ENCODE measurements at places on chromosomes 4 and X. TPM values are rescaled to one million over a fixed set of nuclear protein-coding genes. Genes with fewer than 3 reads are reported as not detected.

DNA sequence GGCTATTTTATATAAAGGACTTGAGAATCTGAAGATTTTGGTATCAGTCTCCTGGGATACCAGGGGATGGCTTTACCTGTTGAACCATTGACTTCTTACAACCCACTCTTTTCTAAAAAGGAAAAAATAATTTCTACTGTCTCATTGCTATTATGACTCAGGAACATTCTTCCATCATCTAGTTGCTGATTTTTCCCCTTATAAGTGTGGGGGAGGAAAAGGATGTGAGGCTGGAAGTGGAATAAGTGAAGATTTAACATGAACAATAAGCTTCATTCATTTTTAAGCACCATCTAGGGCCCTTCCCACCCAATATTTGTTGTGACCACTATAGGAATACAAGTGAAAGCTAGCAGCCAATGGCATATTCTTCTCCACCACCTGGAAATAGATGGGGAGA is 10.6 kb upstream of the MND1 start:
- no peak for DNase-seq

- DNase-seq: peak; percentile 80
Observed at GRCh38 chr4:176443117-176443516, 123.4 kb downstream of the SPCS3 start.

DNA sequence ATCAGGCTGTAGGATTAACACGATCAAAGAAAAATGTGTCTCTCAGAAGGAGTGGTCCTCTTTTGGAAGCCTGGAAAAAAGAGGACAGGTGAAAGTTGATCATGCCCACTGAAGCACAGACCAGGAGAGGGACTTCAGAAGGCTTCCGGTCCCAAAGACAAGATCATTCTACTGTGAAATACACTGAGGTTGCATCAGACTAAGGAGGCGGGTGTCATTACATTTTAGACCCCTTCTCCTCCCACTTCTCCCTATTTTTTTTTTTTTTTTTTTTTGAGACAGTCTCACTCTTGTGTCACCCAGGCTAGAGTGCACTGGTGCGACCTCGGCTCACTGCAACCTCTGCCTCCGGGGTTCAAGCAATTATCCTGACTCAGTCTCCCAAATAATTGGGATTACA is 67.5 kb downstream of the RBM47 start:
- DNase-seq: no peak

DNA sequence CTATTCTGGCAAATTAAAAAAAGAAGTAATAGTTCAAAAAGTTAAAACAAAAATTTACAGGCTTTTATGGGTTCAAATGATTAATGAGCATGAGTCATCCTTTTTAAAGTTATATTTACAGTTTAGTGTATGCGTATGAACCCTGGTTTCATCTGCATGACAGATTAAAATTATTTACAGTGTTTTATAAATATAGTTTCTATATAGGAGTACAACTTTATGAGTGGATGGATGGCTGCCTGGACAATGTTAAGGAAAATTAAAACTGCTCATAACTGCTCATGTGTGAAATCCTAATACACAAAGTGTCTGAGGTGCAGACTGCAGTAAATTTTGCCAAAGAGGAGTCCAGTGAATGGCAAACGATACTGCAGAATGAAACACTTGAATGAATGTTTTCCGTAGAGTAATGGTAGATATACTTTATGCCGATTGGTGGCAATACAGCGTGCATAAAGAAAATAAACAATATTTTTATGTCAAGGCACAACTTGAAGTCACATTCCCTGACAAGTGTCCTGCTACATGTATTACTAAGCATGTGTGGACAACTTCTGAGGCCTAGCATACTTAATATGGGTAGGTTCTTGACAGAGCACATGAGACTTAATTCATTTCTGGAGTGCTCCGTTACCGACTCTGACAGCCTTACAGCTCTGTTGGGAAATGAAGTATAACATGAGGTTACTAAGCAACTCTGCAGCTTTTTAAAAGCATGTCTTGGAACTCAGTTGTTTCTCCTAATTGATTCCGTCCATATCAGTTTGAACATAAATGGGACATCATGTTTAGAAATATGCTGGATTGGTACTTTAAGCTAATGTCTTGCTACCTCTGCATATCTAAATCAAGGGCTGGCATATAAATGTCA is 985.6 kb upstream of the PCDH7 start:
- DNase-seq: no peak

DNA sequence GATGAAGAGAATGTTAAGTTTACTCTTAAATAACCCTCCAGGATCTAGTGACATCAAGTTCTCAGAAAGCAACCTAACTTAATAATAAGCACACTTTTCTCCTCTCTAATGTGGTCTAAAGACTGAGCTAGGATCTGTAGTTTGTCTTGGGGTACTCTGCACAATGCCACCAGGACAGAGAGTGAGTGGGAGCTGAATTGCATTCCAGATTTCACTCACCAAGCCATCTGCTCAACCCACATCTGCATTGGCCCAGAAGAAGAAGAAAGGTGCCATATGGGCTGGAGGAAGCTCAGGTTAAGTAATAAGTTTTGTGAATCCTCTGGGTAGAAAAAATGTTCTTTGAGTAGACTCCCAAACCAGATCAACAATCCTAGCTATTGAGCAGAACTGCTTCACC is 384.6 kb downstream of the PPP3CA start:
- no peak for DNase-seq

GRCh38 chr4:8537041-8537461 is 43.1 kb upstream of the GPR78 start:
- DNase-seq: peak; percentile 90

DNA sequence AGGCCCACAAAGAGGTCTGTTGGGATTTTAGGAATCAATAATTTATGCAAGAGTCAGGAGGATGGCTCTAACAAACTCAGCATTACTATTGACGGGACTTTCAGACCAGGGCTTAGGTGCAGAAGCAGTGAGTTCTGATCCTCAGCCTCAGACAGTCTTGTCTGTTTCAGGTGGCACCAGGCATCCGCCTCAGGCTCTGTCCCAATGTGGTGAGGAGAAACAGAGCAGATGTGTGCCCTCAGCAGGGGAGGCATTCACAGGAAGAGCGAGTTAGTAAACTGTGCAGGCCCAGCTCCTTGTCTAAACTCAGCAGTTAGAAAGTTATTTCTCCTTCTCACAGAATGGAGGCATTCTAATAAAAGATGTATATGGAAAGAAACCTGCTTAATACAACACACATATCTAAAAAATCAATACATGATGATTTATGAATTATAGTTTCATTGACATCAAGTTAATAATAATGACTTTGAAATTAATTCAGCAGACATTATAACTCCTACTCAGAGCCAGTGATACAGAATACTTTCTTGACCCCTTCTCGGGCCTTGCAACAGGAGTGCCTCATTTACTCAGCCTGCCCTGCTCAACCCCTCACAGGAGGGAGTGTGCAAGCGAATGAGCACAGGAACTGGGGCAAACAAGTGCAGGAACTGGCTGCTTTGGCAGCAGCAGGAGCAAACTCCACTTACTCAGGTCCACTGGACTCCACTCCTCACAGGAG is 202.8 kb upstream of the SMIM31 start:
- DNase-seq: no peak

GRCh38 chr4:129481107-129481506 is 385.2 kb downstream of the C4orf33 start:
- no peak for DNase-seq

DNA sequence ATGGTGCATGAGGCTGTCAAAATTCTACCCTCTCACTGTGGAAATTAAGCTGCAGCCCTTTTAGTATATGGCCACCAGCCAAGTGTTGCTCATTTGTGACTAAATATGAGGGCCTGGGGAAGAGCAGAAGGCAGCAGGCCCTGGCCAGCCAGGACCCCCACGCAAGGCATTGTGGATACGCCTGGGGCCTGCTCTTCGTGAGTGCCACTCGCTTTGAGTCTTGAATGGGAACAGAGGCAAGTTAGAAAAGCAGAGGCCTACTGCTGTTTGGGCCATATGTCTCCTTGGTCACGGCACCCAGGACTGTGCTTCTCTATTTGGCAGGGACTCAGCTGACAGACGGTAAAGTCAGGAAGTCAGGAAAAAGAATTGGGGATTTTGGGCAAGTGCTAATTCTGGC is 10.9 kb downstream of the RTL5 start:
- no peak for DNase-seq

GRCh38 chrX:72465889-72466288 is 106.8 kb downstream of the HDAC8 start:
- DNase-seq: no peak

DNA sequence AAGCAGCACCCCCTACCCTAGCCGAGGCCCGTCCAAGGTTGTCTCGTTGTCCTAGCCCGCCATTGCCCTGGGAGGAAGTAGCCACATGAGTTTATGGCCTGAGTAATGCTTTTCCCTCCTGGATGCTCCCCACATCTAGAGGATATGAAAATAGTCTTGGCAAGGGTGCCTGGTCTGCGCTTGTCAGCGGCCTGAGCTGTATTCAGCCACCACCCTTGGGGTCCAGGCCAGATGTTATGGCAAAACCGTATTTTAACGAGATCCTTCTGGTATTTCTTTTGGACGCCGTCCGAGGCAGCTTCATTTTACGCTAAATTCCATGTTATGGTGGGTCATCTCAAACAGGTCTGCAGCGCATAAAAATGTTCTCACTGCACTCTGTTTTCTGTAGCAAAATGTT is 89.3 kb downstream of the GPR143 start:
- DNase-seq: no peak

DNA sequence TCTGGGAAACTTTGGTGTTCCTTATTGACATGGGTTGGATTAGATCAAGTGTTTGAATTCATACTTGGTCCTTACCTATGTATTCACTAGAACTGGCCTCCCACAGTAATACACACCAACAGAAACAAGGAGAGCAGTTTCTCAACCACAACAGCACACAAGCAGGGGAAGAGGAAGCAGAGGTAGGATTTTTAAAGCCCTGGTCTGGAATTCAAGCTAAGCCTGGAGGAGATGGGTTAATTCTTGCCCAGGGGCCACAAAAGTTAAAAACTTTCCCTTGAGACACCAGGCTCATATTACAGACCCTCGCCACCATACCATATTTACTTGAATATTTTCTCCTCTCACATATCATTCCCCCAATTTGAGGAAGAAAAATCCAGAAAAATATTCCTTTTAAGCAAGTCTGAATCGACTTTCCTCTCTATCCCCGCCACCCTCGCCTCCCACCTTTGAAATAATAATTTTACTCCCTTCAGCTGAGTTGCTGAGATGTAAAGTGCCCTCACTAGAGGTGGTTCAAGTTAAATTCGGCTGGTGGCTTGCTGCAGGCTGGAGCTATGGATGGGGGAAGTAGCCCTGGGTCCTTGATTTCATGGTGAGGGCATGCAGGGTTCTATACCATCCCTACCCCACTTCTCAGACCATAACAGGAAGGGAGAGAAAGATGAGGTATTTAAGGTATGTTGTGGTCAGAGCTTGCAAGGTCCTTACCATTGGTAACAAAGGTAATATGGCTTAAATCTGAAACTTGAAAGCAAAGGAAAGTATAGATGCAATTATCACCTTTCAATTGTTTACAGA is 440.2 kb downstream of the INPP4B start:
- DNase-seq: peak; percentile 57

DNA sequence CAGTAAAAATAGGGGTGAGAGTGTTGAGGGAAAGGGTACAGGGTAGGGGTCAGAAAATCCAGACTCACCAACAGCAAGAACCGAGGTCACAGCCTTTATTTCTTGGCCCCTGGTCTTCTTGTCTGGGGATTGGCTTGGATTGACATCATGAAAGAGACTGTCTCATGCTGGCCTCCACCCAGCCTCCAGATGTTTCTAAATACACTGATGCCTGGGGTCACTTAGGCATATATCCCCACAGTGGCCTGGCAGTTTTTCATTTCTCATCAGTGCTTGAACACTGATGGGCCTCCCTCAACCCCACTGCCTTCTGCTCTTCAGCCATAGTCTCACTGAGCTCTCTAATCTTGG is 173.9 kb downstream of the RTL9 start:
- DNase-seq: no peak

DNA sequence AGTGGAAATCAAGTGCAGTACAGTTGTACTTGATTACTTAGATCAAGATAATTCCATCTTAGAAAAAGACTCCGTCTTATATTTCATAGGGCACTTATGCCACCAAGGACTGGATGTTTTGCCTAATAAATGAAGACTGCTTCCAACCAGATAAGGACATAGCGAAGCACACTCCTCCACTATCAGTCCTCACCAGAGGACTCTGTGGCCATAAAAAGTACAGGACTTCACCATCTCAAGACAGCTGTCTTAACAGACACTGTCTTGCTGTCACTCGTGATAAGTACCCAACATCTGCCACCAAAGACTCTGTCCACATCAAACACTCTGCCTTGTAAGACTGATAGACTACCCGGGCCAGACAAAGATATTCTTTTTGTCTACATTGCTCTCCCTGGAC is 352.0 kb downstream of the TRAM1L1 start:
- no peak for DNase-seq

- no peak for DNase-seq
Observed at GRCh38 chr4:169335331-169335730, 64.6 kb upstream of the SH3RF1 start.

- peak; percentile 7 for DNase-seq
Observed at GRCh38 chrX:112043997-112044396, 38.6 kb downstream of the TRPC5 start.

DNA sequence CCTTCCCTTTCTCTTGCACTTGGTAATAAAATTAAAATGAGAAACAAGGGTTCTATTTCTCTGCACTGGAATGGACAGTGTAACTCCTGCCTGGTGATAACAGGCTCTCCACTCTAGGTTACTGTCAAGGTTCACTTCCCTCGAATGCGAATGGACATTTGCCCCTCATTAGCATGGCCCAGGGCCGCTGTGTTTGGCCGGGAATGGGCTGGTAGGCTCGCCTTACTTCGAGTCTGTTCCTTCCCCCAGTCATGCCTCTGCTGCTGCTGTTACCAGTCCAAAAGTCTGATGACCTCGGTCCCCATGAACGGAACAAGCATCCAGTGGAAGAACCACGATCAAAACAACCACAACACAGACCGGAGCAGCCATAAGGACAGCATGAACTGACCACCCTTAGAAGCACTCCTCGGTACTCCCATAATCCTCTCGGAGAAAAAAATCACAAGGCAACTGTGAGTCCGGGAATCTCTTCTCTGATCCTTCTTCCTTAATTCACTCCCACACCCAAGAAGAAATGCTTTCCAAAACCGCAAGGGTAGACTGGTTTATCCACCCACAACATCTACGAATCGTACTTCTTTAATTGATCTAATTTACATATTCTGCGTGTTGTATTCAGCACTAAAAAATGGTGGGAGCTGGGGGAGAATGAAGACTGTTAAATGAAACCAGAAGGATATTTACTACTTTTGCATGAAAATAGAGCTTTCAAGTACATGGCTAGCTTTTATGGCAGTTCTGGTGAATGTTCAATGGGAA is 61.5 kb downstream of the EDNRA start:
- DNase-seq: no peak

- DNase-seq: no peak
Observed at GRCh38 chr4:139977838-139978609, 176.0 kb downstream of the MAML3 start.

GRCh38 chr4:188984518-188984917 is 845.3 kb downstream of the TRIML1 start:
- DNase-seq: no peak

ZNF518B gene
- total RNA-seq: 25.9 TPM

ZCCHC4 gene
- total RNA-seq: 14.7 TPM

ZCCHC12 gene
- not detected for total RNA-seq

ARX gene
- total RNA-seq: not detected

BEX3 gene
- total RNA-seq: 426 TPM

ABCE1 gene
- 127 TPM for total RNA-seq

GYG2 gene
- total RNA-seq: 7.2 TPM

Measured in H4 (cell line).